Thyroid gland (tissue), 4 donors: ENCODE measurements at places on chromosomes 3 and 15. TPM values are rescaled to one million over a fixed set of nuclear protein-coding genes. Genes with fewer than 3 reads are reported as not detected.
A peak's percentile ranks its signal among the peaks of the same experiment; 100 is the strongest.

GRCh38 chr3:60650171-60650570, 601.1 kb downstream of the FHIT start:
- DNase-seq, result no peak
- H3K4me1 ChIP-seq, result no peaks in the 10 kb centered on the region
- no peak overlapping the region for H3K27ac ChIP-seq
- no peaks in the 10 kb centered on the region for H3K27me3 ChIP-seq

- no peak overlapping the region for H3K4me3 ChIP-seq
- peaks cover 50% of the 10 kb centered on the region for H3K4me1 ChIP-seq
- H3K27ac ChIP-seq, result peak overlapping the region; percentile 36
- DNase-seq, result no peak
- no peaks in the 10 kb centered on the region for H3K27me3 ChIP-seq
- no peaks in the 10 kb centered on the region for H3K36me3 ChIP-seq
These were observed 59.7 kb downstream of the LRIG1 start for GRCh38 chr3:66441129-66441528.

GRCh38 chr3:5292512-5292911, 105.0 kb downstream of the EDEM1 start:
- H3K36me3 ChIP-seq, result no peaks in the 10 kb centered on the region
- H3K4me1 ChIP-seq, result no peaks in the 10 kb centered on the region
- no peak overlapping the region for H3K4me3 ChIP-seq
- H3K27me3 ChIP-seq, result no peaks in the 10 kb centered on the region
- H3K27ac ChIP-seq, result no peak overlapping the region

DNA sequence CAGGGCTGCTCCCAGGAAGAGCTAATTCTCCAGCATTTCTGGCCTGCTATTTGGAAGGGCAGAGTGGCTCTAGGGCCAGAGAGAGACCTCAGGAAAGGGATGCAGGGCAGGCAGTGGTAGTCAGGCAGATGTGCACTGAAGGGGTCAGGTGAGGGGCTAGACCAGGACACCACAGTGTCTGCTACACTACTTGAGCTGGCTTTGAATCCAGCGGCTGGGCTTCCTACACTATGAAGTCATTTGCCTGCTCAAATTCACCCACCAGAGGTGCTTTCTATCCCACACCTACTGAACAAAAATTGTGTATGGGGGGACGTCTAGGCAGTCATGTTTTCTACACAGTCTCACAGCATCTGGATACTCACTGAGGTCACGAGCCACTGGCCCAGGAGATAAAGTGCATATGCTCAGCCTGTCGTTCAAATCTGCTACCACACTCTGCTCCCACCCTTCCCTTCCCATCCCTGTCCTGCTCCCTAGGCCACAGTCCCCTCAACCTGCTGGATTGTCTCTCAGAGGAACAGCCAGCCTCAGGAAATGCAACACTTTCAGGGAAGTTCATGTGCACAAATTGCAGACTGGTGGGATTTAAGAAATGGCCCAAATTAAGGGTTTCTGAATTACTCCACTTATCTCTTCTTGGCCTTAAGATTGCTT, 49.9 kb upstream of the SLC6A11 start:
- no peak for DNase-seq
- H3K36me3 ChIP-seq, result no peaks in the 10 kb centered on the region
- no peaks in the 10 kb centered on the region for H3K27me3 ChIP-seq
- H3K27ac ChIP-seq, result no peak overlapping the region
- no peaks in the 10 kb centered on the region for H3K4me1 ChIP-seq

- peaks cover 17% of the 10 kb centered on the region for H3K4me1 ChIP-seq
- H3K27ac ChIP-seq, result no peak overlapping the region
- H3K27me3 ChIP-seq, result no peaks in the 10 kb centered on the region
- no peak overlapping the region for H3K4me3 ChIP-seq
These were observed 27.7 kb upstream of the MFSD1 start for GRCh38 chr3:158773845-158774830.

DNA sequence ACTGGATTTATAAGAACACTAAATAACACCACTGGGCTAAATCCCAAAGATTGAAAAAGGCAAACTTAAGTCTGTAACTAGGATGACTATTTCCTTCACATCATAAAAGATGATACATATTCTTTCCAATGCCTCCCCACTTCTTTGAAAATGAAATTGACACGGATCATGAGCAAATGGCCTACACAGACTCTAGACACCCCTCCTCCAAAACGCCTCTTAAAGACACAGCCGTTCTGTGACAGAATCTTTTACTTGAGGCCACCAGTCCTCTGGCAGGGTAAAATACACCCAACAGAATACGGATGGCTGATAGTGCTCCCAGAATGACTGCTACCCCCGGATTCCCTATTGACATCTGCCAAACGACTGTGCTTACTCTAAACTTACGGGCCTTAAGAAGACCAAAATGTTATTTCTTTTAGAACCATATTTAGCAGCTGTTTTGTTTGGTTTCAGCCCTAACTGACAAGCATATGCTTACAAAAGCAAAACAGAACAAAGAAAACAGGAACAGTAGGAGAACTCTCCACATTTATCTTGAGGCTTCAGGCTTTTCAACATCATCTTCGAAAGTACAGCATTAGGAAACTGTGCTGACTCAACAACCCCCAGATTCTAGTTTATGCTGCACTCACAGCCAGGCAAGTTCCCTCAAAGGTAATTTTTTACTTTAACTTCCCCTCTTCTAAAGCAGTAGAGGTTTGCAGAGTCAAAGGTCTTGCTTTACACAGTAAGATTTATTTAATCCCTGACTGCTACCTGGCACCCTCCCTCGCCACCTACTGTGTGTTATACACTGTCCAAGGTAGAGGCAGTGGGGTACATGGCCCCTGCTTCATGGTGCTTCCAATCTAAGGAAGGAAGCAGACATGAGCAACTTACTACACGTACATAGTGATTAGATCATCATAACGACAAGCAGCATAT, 84.3 kb downstream of the TNIK start:
- no peak for DNase-seq
- H3K36me3 ChIP-seq, result no peaks in the 10 kb centered on the region
- no peak overlapping the region for H3K4me3 ChIP-seq

- H3K36me3 ChIP-seq, result no peaks in the 10 kb centered on the region
- no peak overlapping the region for H3K4me3 ChIP-seq
- no peaks in the 10 kb centered on the region for H3K27me3 ChIP-seq
- H3K27ac ChIP-seq, result peak overlapping the region; percentile 96
- H3K4me1 ChIP-seq, result peaks cover 63% of the 10 kb centered on the region
- DNase-seq, result no peak
These were observed 1.5 kb upstream of the PLXNB1 start for GRCh38 chr3:48431224-48432029.

DNA sequence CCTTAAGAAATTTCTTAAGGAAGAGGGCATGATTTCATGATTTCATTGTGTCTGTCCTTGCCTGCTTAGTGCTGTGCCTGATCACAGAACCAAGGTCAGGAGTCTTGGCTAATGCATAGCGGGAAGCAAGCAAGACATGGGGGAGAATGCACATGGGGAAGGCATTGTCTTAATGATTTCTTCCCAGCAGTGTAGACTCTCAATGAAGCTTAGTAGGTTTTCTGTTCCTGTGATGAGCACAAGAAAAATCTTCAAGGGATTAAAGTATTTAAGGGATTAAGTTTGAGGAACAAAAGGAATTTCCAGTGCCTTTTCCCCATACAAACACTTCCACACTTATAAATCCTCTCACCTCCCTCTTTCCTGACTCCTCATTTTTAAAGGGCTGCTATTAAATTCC, 46.9 kb upstream of the SEMA6D start:
- H3K36me3 ChIP-seq, result no peaks in the 10 kb centered on the region
- H3K4me3 ChIP-seq, result no peak overlapping the region
- no peaks in the 10 kb centered on the region for H3K27me3 ChIP-seq
- no peaks in the 10 kb centered on the region for H3K4me1 ChIP-seq
- no peak overlapping the region for H3K27ac ChIP-seq

DNA sequence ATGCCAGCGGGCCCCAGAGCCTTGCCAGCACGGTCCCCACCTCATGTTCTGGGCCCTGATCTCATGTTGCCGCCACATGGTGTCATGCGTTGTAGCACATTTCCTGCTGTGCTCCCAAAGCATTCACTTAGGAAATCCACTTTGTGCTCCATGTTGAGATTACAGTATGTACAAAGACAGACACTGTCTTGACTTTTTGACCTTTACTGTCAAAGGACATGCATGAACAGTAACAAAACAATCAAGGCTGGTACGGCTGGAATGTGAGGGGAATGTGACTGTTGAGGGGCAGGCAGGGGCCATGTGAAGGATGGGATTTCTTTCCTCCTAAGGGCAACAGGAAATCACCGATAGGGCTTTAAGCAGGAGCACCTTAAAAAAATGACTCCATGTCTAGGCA, 53.3 kb upstream of the RPL32 start:
- no peaks in the 10 kb centered on the region for H3K27me3 ChIP-seq
- H3K27ac ChIP-seq, result no peak overlapping the region
- DNase-seq, result no peak
- H3K4me1 ChIP-seq, result no peaks in the 10 kb centered on the region
- no peaks in the 10 kb centered on the region for H3K36me3 ChIP-seq

GRCh38 chr3:126052196-126053058, 31.5 kb downstream of the SLC41A3 start:
- no peaks in the 10 kb centered on the region for H3K27me3 ChIP-seq
- no peak overlapping the region for H3K27ac ChIP-seq
- H3K4me3 ChIP-seq, result no peak overlapping the region
- no peak for DNase-seq

GRCh38 chr15:40501487-40501886, 30.7 kb downstream of the CHST14 start:
- no peaks in the 10 kb centered on the region for H3K36me3 ChIP-seq
- no peak overlapping the region for H3K27ac ChIP-seq
- no peaks in the 10 kb centered on the region for H3K27me3 ChIP-seq
- no peak for DNase-seq

DNA sequence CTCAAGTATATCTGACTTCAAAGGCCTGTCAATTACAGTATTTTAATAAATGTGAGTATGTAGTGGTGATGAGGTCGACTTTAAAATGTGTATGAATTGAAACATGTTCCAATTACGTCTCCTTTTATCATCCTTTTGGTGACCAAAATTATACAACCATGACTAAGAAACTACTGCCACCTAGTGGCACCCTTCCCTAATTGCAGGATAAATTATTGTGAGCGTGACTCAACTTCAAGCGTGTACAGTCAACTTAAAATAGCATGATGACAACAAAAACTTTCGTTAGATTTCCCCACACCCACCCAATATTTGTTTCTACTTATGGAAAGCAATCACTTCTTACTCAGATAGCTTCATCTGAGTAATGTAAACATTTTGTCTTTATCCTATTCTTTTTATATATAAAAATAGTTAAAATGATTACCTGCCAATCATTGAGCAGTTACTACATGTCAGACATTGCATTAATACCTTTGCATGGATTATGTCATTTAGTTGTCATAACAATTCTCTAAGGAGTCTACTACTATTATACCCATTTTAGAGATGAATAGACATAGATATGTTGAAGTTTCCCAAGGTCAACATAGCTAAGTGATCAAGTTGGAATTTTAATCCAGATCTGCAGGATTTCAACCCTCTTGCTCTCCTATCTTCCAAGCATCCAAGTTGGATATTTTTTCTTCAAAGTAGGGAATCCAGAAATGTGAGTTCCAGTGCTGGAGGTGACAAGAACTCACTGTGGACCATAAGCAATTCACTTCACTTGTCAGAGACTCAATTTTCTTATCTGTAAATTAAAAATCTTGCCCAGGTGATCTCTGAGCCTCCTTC, 106.0 kb downstream of the MEX3B start:
- H3K4me1 ChIP-seq, result no peaks in the 10 kb centered on the region
- H3K36me3 ChIP-seq, result no peaks in the 10 kb centered on the region
- H3K27me3 ChIP-seq, result no peaks in the 10 kb centered on the region
- no peak overlapping the region for H3K27ac ChIP-seq

DNA sequence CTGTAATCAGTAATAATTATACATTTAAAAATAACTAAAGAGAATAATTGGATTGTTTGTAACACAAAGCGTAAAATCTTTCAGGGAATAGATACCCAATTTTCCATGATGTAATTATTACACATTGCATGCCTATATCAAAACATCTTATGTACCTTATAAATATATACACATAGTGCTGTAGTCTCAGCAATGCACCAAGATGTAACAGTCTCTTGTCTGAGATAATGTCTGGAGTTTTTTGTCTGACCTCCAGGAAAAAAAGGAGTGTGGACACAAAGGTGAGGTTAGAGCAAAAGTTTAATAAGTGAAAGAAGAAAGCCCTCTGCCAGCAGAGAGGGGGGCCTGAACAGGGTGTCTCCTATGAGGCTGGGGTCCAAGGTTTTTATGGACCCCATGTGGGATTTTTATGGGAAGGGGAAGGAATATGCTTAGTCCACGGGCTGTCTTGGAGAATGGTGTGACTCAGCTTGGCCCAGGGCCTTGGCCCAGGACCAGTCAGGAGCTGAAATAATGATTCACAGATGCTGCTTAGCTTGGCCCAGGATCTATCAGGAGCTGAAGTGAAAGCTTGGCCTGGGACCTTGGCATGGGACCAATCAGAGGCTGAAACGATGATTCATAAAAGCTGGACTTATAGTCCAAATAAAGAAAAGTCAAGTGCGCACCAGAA, 545.0 kb downstream of the ZPLD1 start:
- H3K27me3 ChIP-seq, result no peaks in the 10 kb centered on the region
- peak; percentile 13 for DNase-seq
- H3K27ac ChIP-seq, result no peak overlapping the region

- H3K36me3 ChIP-seq, result no peaks in the 10 kb centered on the region
- H3K27me3 ChIP-seq, result no peaks in the 10 kb centered on the region
- H3K27ac ChIP-seq, result no peak overlapping the region
- no peaks in the 10 kb centered on the region for H3K4me1 ChIP-seq
- H3K4me3 ChIP-seq, result no peak overlapping the region
These were observed 8.9 kb downstream of the ARMC8 start for GRCh38 chr3:138196023-138196422.

- no peaks in the 10 kb centered on the region for H3K36me3 ChIP-seq
- peak overlapping the region; percentile 4 for H3K4me3 ChIP-seq
- H3K27ac ChIP-seq, result peak overlapping the region; percentile 14
These were observed 3.1 kb downstream of the SPRED1 start for GRCh38 chr15:38255690-38256089.

DNA sequence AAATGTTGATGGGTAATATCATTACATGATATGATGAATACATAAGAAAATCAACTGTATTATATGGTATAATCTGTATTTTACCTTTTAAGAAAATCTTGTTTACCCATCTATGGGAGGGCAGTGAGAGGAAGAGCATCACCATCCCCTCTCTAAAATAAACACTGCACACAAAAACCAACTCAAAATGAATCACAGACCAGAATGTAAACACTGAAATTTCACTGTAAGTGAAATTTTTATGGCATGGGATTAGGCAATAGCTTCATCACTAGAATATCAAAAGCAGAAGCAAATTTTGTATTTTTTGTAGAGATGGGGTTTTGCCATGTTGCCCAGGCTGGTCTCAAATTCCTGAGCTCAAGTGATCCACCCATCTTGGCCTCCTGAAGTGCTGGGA, 26.2 kb downstream of the IFT80 start:
- no peak overlapping the region for H3K27ac ChIP-seq
- no peaks in the 10 kb centered on the region for H3K27me3 ChIP-seq
- peaks cover 9% of the 10 kb centered on the region for H3K4me1 ChIP-seq
- no peaks in the 10 kb centered on the region for H3K36me3 ChIP-seq
- no peak for DNase-seq

Gene CD80
- 1.1 TPM for total RNA-seq

Gene USP13
- total RNA-seq, result 31.6 TPM

Gene UCN2
- total RNA-seq, result not detected

Gene ANKUB1
- not detected for total RNA-seq

Gene ALG1L2
- not detected for total RNA-seq

Gene SIN3A
- total RNA-seq, result 146 TPM
